ENCODE measurements at places on chromosomes 16 and 17.

DNA sequence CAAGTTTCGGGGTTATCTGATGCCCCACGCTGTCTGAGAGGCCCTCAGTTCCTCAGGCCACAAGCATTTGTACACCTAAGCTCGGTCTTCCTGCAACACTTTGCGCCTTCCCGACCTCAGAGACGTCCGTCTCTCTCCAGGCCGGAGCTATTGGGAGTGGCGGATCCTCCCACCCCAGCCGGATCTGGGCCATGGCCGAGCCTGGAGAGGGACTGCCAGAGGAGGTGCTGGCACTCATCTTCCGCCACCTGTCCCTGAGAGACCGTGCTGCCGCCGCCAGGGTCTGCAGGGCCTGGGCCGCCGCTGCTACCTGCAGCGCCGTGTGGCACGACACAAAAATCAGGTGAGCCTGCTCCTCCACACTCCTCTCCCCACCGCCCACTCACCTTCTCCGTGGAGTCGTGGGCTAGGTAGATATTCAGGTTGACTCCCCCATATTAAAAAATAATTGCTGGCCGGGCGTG lies 1.9 kb downstream of the FBXL8 start:
- DNase-seq = no peak

DNA sequence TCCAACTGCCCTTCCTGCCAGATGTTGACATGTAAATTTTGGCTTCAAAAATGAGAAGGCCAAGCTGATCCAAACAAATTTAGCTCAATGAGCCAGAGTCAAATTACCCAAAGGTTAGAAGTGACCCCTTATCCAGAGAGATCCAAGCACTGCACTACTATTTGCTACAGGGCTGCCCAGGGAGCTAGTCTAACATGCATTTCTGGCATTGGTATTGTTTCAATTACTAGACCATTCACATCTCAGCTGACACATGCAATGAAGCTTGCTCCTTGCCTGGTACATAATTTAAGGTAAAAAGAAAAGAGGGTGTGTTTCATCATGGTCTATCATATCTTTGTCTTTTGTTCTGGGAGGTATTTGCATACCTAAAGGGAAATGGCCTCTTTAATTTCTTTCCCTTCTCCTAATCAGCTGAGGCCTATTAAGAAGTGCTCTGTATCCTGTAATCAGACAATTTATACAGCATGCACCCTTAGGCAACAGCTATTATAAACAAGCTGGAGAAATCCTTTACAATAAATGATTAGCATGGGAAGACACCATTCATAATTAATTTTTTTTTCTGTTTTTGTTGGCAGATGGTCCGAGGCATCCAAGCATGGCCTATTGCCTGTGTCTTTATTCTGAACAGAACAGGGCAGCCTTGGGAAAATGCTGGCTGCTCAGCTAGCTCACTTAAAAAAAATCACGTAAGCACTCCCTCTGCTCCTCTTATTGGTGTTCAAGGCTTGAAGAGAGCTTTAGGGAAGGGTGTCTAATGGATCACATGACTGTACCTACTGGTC lies 161.5 kb upstream of the SALL1 start:
- DNase-seq = no peak

- DNase-seq = no peak
Measured at GRCh38 chr16:83842756-83843507, 35.2 kb downstream of the HSBP1 start.

DNA sequence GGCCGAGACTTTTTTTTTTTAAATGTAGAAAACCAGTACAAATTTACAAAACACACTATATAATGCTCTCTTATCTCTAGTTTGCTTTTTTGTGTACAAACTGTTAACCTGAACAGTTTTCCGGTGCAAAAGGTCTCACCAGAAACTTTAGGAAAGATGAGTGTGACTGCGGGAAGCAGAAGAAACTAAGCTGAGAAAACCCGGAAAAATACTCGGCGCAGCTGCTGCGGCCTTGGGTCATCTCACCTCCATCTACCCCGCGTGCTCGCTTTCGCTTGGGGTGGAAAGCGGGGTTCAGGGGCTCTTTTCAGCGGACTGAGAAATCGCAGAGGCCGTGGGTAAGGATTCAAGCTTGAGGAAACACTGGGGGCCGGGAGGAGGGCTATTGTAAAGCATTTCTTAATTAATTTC lies 1.8 kb downstream of the SALL1 start:
- DNase-seq = no peak

GRCh38 chr17:927611-928461 lies 51.7 kb downstream of the NXN start:
- no peak for DNase-seq

GRCh38 chr16:3101018-3101840 lies 2.1 kb upstream of the ZSCAN10 start:
- DNase-seq = no peak

- DNase-seq = no peak
Measured at GRCh38 chr17:79987187-79987934, 48.3 kb downstream of the TBC1D16 start.

GRCh38 chr16:27839419-27839818 lies 224.1 kb downstream of the GSG1L start:
- DNase-seq = no peak

DNA sequence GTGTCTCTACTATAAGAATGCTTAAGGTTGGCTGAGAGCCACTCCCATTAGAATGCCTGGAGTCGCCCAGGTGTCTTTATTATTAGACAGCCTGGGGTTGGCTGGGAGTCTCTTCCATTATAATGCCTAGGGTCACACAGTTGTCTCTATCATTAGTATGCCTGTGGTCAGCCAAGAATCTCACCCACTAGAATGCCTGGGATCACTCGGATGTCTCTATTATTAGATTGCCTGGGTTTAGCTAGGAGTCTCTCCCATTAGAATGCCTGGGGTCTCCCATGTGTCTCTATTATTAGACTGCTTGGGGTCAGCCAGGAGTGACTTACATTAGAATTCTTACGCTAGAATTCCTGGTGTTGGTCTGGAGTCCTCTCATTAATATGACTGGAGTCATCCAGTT lies 2255.3 kb downstream of the TP53TG3F start:
- DNase-seq = no peak

DNA sequence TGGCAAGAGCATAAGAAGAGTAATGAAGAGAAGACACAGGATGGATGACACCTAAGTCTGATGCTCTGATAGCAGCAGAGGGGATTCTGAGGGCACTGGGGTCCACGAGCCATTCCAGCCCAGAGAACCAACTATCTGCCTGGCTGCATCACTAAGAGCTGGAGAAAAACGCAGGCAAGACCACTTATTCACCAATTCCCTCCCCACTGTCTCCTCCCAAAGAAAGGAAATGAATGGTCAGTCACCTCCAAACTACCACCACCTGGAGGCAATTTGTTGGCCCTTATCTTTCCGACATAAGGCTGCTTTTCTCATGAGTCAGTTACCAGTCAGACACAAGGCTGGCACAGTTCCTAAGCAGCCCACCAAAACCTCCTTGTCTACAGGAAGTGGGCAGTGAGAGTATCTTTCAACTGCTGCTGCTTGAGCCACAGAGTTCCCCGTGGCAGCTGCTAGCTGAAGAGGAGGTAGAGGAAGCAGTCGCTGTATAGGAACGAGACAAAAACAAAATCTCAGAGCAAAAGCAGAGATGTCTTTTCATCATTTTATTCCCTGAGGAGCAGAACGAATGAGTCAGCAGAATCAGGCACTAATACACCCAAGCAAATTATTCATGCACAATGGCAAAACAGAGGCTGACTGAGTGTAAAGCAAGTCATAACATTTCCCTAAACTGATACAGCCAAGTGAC lies 111.1 kb downstream of the SMG6 start:
- no peak for DNase-seq

DNA sequence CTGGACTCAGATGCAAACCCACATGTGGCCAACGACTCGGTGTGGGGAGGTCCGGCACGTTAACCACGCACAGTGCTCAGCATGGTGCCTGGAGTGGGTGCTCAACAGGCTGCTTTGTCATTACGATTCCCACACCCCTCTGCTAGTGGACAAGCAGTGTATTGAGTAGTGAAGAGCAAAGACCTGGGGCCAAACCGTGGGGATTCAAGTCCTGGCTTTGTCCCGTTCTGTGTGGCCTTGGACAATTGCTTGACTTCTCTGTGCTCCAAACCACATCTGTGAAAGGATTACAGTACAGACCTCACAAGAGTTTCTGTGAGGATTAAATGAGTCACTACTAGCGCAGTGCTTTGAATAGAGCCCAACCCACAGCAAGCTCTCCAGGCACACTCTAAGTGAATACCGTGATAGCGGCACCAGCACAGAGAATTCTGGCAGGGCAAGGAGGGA lies 33.8 kb downstream of the TRPV2 start:
- no peak for DNase-seq

GRCh38 chr17:58204796-58205195 lies 12.3 kb downstream of the EPX start:
- no peak for DNase-seq
